Tibial nerve (tissue), 4 donors: ENCODE measurements at places on chromosomes 5 and 9. TPM values are rescaled to one million over a fixed set of nuclear protein-coding genes. Genes with fewer than 3 reads are reported as not detected.

DNA sequence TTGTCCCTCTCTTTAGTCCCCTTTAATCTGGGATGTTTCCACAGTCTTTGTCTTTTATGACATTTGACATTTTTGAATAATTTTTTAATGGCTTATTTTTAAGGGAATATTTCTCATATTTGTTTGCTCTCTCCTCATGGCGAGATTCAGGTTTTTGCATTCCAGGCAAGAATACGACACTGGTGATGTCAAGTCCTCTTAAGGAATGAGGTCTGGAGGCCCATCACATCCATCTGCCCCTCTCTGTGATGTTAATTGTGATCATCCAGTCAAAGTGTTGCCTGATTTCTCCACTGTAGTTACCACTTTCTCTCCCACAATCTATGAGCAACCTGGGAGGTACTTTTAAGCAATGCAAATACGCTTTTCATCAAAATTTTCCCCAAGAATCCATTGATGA is 193.2 kb downstream of the MAST4 start:
- no peaks in the 10 kb centered on the region for H3K4me1 ChIP-seq
- DNase-seq = no peak
- H3K36me3 ChIP-seq = no peaks in the 10 kb centered on the region
- no peak overlapping the region for H3K4me3 ChIP-seq

Gene MEIKIN
- not detected for total RNA-seq

Gene NR4A3
- total RNA-seq = 12.7 TPM

- no peak for DNase-seq
- no peaks in the 10 kb centered on the region for H3K36me3 ChIP-seq
- H3K4me3 ChIP-seq = no peak overlapping the region
- no peak overlapping the region for H3K27ac ChIP-seq
- no peaks in the 10 kb centered on the region for H3K27me3 ChIP-seq
- H3K4me1 ChIP-seq = no peaks in the 10 kb centered on the region
Observed at GRCh38 chr5:166068547-166069335, 2222.7 kb upstream of the WWC1 start.

GRCh38 chr5:36876965-36877666 is 547 bp downstream of the NIPBL start:
- peak overlapping the region; percentile 98 for H3K27ac ChIP-seq
- no peaks in the 10 kb centered on the region for H3K27me3 ChIP-seq
- peak overlapping the region; percentile 67 for H3K4me3 ChIP-seq
- peaks cover 48% of the 10 kb centered on the region for H3K4me1 ChIP-seq

DNA sequence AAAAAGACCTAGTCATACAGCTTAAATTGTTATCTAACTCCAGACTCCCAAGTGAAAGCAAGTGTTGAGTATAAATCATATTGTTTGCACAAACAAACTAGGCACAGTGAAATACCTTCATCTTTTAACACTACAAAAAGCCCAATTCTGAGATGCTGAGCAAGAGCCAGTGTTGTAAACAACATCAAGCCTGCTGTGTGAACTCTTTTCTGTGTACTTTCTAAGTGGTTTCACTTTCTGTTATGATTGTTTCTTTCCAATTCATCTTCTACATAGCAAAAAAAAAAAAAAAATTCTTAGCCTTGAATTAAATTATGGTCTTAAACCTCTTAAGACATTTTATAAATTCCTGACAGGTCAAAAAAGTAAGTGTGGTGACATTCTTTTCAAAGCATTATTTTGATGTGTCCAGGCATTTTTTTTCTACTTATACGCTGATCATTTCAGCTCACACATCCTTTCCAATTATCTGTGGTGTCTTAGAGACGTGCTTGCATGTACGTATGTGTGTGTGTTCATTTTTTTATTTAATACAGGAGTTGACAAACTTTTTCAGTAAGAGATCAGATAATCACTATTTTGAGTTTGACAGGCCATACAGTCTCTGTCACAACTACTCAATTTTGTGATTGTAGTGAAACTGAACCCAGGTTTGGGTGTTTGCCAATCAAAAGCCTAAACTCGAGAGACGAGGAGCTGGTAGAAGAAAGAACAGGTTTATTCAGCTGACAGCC is 556.1 kb downstream of the CDH9 start:
- H3K27me3 ChIP-seq = no peaks in the 10 kb centered on the region
- H3K27ac ChIP-seq = no peak overlapping the region
- DNase-seq = no peak
- no peaks in the 10 kb centered on the region for H3K36me3 ChIP-seq
- no peaks in the 10 kb centered on the region for H3K4me1 ChIP-seq

DNA sequence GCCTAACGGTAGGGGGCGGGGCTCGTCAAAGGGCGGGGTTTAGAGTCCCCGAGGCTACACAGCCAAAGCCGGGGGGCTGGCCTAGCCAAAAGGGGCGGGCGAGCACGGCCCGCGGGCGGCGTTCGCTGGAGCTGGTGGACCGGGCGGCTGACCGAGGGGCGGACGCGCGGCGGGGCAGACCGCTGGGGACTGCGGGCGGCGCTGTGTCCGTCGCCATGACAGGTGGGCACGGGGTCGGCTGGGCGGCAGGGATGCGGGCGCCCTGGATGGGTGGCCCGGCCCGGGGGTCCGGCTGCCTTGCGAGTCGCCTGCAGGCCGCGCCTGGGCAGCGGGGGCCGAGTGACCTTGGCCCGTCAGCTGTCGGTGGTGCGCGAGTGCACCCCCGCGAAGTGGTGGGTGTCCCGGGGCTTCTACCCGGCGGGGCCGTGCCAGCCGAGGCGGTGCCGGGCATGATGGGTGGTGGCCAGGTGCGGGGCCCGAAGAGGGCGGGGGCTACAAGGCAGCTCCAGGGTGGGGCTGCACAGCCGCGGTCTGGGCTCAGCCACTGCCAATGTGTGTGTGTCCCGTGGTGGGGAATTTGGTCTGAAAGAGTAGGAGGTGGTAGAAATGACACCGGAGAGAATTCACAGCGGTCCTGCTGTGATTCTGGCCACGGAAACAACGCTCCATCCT is at the start of gene CARD19:
Gene CARD19 (plus strand): TSS at position 87 of the 672 bp plus-strand sequence. CDS start 129 bp downstream, at position 216.
- H3K4me3 ChIP-seq = peak within 1 kb of the TSS; percentile 100
- no peaks in the 10 kb centered on the region for H3K27me3 ChIP-seq
- DNase-seq = peak; percentile 54
- no peaks in the 10 kb centered on the region for H3K36me3 ChIP-seq
- H3K27ac ChIP-seq = peak within 1 kb of the TSS; percentile 95

GRCh38 chr9:77598524-77598923 is 49.6 kb downstream of the GNA14 start:
- no peak overlapping the region for H3K4me3 ChIP-seq
- H3K27ac ChIP-seq = no peak overlapping the region
- DNase-seq = no peak
- no peaks in the 10 kb centered on the region for H3K4me1 ChIP-seq
- H3K36me3 ChIP-seq = no peaks in the 10 kb centered on the region

DNA sequence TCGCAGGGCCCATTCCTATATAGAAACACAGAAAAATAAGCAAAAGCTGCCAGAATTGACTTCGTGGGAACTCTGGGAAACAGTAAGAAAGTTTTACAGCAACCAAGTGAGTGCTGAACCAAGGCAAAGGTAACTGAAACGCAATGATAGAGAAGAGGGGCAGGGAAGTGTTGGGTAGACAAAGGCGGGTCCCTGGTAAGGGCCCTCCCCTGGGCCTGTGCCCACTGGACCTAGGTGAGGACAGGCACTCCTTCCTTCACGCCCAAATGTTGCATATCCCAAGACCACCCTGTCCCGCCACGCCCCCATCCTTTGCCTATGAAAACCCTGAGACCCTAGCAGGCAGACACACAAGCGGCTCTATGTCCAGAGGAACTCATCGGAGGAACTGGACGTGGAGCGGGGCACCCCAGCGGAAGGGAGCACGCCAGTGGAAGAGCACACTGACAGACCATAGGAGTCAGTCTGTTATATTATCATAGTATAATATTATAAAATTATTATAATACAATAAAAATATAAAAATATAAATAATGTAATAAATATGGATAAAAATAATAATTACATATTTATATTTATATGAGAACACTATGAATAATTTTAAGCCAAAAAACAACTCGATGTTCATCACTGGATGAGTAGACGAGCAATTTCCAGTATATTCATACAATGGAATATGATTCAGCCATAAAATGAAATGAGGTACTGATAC is 27.9 kb downstream of the CDKN2A start:
- no peak for DNase-seq
- H3K27ac ChIP-seq = no peak overlapping the region
- H3K4me3 ChIP-seq = no peak overlapping the region
- no peaks in the 10 kb centered on the region for H3K36me3 ChIP-seq
- H3K27me3 ChIP-seq = peaks cover 80% of the 10 kb centered on the region
- peaks cover 34% of the 10 kb centered on the region for H3K4me1 ChIP-seq

DNA sequence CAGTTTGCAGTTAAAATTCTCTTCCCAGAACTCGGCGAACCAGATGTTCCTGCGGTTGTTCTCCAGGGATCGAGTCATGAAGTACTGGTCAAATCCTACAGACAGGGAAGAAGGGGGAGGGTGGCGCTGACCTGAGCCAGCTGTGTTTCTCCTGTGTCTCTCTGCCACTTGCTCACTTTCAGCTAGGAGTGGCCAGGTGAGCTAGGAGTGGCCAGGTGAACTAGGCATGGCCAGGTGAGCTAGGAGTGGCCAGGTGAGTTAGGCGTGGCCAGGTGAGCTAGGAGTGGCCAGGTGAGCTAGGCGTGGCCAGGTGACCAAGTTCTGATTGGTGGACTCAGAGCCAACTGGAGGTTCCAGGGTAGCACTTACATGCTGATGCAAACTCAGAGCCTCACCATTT is 5.8 kb downstream of the GRM6 start:
- peaks cover 5% of the 10 kb centered on the region for H3K27me3 ChIP-seq
- no peak overlapping the region for H3K4me3 ChIP-seq
- DNase-seq = no peak
- no peak overlapping the region for H3K27ac ChIP-seq
- H3K4me1 ChIP-seq = no peaks in the 10 kb centered on the region

GRCh38 chr9:85645909-85646627 is 95.7 kb downstream of the AGTPBP1 start:
- no peak for DNase-seq
- no peak overlapping the region for H3K27ac ChIP-seq
- no peaks in the 10 kb centered on the region for H3K4me1 ChIP-seq

Gene UNC13B
- 39.3 TPM for total RNA-seq

Gene CCDC112
- 13.1 TPM for total RNA-seq

Gene CARTPT
- total RNA-seq = not detected

Gene DIPK1B
- total RNA-seq = 9.4 TPM

- no peak for DNase-seq
- H3K4me3 ChIP-seq = no peak overlapping the region
- no peaks in the 10 kb centered on the region for H3K36me3 ChIP-seq
Observed at GRCh38 chr9:27785714-27786100, 212.4 kb upstream of the C9orf72 start.

DNA sequence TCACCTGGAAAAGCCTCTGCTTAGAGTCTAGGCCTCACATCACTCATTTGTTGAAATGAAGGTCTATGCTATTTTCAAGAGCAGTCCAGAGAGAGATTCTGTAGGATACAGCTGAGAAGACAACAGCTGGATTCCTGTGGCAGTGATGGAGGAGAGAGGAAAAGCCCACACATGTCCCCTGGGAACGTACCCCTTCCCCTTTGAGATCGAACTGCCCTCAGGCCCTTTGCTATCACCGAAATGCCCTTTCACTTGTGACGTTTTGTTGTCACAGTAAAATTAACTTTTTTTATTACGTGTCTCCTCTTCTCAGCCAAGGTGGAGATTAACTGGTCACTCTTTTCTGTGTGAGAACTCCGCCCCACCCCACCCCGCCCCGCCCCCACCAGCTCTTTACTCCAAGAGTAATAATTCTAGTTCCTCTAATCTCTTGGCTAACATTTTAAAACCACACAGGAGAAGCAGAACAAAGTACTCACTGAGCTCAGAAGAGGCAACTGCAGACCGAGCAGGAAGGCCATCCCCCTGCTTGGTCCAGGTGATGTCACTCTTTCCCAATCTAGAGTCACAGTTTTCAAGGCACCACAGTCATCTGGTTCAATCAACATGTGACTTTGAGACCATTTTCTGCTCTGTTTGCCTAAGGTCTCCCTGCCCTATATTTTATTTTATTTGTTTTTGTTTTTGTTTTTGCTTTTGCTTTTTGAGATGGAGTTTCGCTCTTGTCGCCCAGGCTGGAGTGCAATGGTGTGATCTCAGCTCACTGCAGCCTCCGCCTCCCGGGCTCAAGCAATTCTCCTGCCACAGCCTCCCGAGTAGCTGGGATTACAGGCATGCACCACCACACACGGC is 105.6 kb downstream of the SUSD1 start:
- DNase-seq = no peak
- no peaks in the 10 kb centered on the region for H3K4me1 ChIP-seq
- H3K4me3 ChIP-seq = no peak overlapping the region

Gene KDM3B
- 63.2 TPM for total RNA-seq

Gene ABL1
- 87.5 TPM for total RNA-seq
